ENCODE measurements at places on chromosomes 7 and 10.

GRCh38 chr10:84244651-84245270, at the start of gene RGR:
TSS of gene RGR (plus strand) at chr10:84245053. CDS start at chr10:84245091, 38 bp downstream.
- DNase-seq = no peak

- no peak for DNase-seq
Measured at GRCh38 chr7:77399816-77400215, 16.3 kb downstream of the GSAP start.

GRCh38 chr10:110501142-110501937, 3.6 kb downstream of the DUSP5 start:
- DNase-seq = peak; percentile 27

DNA sequence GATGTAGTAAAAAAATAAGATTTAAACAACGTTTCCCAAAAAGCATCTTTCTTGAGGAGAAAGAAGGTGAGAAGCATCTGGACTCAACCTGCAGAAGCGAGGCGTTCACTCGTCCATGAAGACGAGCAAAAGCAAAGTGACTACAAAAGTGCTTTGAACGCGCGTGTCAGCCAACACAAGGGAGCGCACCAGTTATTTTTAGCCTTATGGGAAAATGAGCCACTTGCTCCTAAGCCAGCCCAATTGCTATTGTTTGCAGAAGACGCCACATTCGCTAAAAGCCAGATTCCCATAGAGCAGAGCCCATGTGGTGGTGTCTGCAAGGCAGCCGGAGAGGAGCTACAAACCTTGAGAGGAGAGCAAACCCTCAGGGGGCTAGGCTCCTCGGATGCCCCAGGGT, 122.5 kb downstream of the FAM53B start:
- no peak for DNase-seq

DNA sequence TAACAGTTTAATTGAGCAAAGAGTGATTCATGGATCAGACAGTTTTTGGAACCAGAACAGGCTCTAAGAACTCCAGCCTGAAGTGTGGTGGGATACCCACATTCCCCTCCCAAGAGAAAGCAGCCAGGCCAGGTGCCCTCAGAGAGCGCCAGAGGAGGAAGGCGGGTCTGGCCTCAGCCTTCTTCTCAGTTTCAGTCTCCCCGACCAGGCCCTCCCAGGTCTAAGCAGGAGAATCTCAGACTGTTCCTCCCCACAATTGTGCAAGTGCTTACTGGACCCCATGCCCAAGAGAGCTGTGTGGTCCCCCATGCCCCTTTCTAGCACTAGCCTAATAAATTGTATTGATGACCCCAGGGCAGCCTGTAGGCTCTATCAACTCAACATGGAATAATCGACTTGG, 25.6 kb downstream of the PPIF start:
- no peak for DNase-seq

GRCh38 chr7:23679898-23680413, at the start of gene FAM221A:
TSS of gene FAM221A (plus strand) at chr7:23680199. CDS start at chr7:23680219, 20 bp downstream.
- DNase-seq = peak; percentile 91

DNA sequence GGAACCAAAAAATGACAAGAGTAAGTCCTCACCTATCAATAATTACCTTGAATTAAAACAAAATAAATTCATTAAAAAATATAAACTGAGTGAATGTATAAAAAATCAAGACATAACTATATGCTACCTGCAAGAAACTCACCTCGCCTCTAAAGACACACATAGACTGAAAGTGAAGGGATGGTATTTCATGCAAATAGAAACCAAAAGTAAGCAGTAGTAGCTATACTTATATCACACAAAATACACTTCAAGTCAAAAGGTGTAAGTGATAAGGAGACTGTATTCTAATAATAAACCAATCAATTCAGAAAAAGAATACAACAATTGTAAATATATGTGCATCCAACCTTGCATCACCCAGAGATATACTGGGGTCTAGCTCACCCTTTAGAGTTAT, 332.6 kb downstream of the SH2D4B start:
- no peak for DNase-seq

- no peak for DNase-seq
Measured at GRCh38 chr10:77175631-77176222, 461.9 kb downstream of the KCNMA1 start.

DNA sequence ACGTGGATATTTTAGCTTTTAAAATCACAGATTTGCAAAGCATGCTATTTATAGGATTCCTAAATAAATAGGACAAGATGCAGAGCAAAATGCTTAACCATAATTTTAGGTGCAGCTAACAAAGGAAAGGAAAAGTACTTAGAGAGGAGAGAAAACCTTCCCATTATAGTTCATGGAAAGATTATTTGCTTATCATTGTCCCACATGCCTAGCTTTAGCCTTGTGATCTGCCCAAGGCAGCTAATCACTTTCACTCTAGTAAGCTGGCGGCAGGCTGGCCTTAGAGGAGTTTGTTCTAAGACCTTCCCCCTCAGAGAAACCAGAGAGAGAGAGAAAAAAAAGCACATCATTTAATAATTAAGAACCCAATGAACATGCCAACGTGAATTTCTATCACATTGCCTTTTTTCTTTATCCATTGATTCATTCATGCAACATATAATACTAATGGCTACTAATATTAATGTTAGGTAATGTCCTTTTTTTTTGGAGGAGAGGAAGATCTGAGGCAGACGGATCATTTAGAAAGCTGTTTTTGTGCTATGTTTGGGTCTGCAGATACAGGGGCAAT, 274.6 kb downstream of the ARL4A start:
- peak; percentile 59 for DNase-seq

DNA sequence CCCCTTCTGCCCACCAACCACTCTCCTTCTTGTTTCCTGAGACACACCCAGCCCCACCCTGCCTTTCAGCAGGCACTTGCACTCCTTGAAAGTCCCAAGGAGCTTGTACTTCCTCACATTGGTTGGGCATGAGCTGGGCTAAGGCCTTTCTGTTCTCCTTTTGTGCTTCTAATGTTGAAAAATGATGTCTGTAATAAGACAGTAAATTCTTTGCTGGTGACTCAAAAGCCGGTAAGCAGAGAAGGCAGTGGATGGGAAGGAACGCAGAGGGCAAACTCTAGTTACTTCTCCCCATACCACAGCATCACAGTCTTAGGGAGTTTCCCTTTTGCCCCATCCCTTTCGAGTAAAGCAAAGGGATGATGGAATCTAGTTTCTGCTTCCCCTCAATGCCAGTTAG, 185.6 kb downstream of the PLXNA4 start:
- DNase-seq = no peak

- DNase-seq = no peak
Measured at GRCh38 chr10:33335801-33336581, 1.5 kb upstream of the NRP1 start.

DNA sequence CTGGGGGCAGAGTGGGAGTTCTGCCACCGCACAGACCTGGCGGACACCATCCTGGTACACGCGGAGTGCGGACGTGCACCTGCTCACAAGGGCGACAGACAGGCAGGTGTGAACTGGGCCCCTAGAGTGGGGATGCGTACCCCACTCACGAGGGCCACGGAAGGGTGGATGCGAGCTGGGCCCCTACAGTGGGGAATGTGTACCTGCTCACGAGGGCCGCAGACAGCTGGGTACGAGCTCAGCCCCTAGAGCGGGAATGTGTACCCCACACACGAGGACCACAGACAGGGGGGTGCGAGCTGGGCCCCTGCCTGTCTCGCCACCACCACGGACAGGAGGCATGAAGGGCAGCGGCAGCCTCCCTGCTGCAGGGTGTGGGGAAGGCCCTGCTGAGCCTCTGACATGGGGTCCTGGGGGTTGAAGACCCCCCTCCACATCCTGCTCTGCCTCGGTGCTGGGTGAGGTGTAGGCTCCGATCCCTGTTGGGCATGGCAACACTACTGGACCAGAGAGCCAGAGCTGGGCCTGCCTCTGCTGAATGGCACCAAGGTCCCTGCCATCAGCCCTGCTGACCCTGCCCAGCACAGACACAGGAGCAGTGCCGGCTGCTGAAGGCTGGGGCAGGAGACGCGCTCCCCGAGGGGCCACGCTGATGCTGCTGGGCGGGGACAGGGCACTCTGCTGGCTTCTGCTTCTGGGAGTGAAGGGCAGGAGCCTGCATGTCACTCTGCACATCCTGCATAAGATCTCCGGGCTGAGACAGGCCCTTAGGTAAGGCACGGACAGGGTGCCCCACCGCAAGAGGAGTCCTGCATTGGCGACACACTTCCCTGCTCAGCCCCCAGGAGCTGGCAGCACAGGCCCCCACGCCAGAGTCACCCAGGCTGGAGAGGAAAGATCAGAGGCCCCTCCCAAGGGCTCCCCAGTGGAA, 259.2 kb downstream of the MAD1L1 start:
- no peak for DNase-seq

GRCh38 chr7:2566890-2567678, 8.3 kb downstream of the IQCE start:
- no peak for DNase-seq

GRCh38 chr7:135942614-135943013, 34.5 kb downstream of the MTPN start:
- DNase-seq = peak; percentile 52

- peak; percentile 11 for DNase-seq
Measured at GRCh38 chr10:30505543-30506298, 71.7 kb downstream of the MAP3K8 start.

DNA sequence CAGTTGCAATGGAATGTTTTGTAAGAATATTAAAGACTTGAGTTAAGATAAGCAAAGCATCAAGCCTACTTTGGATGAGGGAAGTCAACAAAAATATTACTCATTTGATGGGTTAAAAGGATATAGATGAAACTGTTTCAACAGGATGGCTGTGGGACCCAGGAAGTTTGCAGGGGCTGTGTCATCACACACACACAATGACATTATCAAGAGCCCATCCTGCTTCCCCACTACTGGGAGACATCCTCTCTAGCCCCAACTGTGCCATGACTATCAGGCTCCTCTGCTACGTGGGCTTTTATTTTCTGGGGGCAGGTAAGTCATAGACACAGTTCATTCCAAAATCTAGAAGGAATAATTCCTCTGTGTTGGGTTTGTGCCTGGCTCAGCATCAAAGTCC, 78.8 kb upstream of the PRSS1 start:
- DNase-seq = no peak

DNA sequence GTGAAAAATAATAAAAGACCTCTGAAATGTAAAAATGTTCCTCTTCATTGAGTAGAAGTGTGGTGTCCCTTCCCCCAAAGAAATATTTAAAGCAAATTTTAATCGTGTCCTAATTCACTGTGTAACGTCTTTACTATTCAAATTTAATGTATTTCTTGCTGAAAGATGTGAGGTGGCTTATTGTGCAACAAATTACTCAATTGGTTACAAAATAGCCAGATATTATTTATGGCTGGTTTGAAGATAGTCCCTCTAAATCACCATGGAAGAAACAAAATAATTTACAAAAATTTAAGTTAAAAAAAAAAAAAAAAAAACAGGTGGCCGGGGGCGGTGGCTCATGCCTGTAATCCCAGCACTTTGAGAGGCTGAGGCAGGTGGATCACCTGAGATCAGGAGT, 43.7 kb downstream of the DNAJC12 start:
- DNase-seq = no peak

DNA sequence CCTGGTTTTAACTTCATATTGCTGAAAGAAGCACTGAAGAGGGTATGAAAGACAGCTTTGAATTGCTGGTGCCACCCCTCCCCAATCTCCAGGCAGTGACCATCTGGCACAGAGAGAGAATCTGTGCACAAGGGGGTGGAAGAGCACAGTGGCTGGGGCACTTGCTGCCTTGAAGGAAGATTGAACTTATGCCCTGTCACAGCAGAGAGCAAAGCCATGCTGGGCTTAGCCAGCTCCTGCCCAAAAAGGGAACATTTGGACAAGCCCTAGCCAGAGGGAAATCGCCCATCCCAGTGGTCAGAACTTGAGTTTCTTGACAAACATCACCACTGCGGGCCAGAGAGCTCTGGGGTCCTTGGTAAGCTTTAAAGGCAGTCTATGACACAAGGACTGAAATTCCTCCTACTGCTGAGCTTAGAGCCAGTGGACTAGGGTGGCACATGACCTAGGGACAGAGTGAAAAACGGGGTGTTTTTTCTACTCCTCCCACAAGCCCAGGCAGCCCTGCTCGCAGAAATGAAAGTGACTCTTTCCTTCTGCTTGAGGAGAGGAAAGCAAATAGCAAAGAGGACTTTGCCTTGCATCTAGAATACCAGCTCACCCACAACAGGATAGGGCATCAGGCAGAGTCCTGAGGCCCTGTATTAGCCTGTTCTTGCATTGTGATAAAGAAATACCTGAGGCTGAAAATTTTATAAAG, 257.2 kb downstream of the CTNNA3 start:
- DNase-seq = no peak

GRCh38 chr7:4612237-4612636, 69.9 kb upstream of the FOXK1 start:
- no peak for DNase-seq

GRCh38 chr7:3438352-3438751, 137.3 kb downstream of the SDK1 start:
- no peak for DNase-seq

DNA sequence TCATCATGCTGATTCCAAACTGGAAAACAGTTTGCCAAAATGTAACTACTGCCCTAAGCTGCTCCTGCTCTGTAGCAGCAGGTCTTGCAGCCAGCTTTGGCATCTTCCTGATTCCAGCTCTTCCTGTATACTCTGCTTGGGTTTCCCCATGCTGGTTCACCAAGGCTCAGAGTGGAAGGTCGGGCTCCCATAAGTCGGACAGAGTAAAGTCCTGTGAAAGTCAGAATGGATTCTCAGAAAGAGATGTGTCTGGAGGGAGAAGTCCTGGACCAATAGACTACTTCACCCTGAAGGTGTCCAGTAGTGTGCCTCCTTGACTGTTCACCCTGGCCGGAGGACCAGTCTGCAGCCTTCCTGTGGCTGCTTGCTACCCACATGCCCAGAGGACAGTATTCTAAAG, 93.8 kb downstream of the STRA8 start:
- no peak for DNase-seq
